Cerebellar nuclear complex (tissue), 1 donor: ENCODE measurements at places on chromosomes 16 and 17.

DNA sequence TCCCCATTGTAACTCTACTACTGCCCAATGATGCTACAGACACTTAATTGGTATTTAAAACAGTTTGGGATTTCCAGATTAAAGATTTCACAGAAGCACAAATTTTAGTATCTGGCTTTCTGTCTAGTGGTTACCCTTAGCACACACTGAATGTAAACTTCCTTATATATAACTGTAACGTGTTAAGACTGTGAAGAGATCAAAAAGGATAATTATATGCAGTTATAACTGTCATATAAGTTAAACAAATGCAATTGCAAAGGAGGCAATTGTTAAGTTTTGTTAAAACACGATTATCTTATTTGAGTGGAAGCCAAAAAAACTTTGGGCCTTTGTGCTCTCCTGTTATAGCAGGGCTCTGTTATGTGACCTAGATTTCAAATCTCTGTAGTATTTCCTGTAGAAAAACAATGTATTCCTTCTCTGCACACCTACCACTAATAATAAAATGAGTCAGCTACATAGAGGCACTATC is 147.9 kb downstream of the STXBP4 start:
- DNase-seq = no peak

GRCh38 chr17:31061678-31062077 is 33.1 kb upstream of the NF1 start:
- DNase-seq = no peak

DNA sequence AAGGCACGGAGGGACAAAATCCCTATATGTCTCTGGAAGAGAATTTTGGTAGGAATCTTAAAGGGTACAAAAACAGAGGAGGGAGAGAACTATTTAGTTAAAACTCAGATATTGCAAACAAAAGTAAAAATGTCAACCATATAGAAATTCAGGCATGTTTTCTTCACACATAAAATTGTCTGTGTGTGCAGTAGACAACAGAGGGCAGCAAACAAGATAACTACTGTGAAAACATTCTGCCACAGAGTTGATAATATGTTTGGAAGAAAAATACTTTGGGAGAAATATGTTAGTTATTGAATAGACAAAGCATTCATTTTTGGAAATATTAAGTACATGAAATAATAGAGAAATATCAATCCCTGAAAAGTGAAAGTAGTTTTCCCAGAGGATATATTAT is 56.2 kb downstream of the SNX11 start:
- DNase-seq = no peak

GRCh38 chr17:42107597-42108576 is 4.6 kb downstream of the DHX58 start:
- peak; percentile 26 for DNase-seq

GRCh38 chr17:50551433-50551815 is 4.5 kb downstream of the SPATA20 start:
- DNase-seq = no peak
